ENCODE measurements at places on chromosomes 4 and X.

DNA sequence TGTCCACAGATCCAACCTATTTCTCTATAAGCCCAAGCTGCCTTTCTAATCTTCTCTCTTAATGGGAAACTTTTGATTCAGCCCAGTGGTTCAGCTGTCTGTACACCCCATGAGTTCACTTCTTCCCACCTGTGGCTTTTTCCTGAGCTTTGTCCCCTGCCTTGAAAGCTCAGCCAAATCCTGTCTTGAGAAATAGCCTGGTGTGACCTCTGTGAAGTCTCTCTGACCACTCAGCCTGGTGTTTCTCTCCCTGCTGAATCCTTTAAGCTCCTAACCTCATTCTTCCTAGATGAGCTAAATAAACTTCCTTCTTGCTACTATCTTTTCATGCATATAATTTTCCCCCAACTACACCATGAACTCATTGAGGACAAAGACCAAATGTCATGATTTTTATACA lies 15.2 kb upstream of the HERC5 start:
- DNase-seq: no peak

DNA sequence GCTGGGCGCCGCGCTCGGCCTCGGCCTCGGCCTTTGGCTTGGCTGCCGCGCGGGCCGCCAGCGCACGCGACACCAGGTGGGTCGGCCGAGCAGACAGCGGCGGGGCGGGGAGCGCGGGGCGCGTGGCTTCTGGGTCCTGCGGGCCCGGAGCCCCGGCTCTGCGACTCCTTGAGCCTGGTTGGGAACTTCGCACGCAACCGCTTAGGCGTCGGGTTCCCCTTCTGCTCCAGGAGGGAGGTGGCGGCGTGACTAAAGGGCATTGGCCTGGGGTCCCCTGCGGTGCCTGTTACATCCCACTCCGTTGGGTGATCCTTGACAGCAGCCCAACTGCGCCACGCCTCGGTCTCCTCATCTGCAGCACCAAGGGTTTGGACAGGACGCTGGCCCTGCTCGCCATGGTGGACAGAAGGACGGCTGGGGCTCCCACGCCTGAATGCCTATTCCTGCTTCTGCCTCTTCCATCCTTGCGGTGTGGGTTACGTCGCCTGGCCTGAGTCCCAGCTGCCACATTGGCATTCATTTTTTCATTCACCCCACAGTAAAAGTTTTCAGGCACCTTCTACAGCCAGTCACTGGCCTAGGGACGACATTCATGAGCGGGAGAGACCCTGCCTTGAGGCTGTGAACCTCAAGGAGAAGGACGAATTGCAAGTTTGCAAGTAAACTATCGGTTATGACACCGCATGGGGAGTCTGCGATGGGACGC lies 631 bp downstream of the EVC start:
- DNase-seq: no peak

GRCh38 chr4:84672177-84672576 lies 89.2 kb downstream of the CDS1 start:
- DNase-seq: no peak

GRCh38 chrX:97628807-97629596 lies 745.3 kb downstream of the RPA4 start:
- DNase-seq: no peak

DNA sequence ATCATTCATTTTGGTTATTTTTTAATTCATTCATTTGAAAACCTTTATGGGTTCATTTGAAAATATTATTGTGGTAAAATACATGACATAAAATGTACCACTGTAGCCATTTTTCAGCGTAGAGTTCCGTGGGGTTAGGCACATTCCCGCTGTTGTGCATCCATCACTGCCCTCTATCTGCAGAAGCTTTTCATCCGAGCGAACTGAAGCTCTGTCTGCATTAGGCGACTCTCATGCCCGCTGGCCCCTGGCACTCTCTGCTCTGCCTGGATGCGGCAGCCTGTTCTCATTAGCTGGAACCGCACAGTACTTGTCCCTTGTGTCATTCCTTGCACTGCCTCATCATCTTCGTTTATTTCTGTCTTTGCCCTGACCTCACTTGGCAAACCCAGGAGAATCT lies 17.5 kb downstream of the CFAP99 start:
- DNase-seq: no peak
